ENCODE measurements at places on chromosomes 7 and 10.

DNA sequence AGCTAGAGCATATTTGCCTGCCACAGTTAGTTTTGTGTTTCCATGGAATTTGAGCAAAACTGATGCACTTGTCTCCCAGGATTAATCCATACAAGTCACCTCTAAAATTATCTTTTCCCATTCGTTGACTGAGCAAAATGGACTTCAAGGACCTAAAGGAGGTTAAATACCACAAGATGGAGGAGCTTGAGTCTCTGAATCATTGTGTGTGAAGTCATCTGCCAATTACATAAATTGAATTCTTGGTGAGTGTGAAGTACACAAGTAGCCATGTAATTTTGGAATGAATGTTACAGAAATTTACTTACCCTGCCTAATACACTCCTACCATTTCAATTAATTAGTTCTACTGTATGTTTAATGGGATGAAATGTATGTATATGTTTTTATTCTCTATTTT, 501.7 kb upstream of the POT1 start:
- no peak for DNase-seq

DNA sequence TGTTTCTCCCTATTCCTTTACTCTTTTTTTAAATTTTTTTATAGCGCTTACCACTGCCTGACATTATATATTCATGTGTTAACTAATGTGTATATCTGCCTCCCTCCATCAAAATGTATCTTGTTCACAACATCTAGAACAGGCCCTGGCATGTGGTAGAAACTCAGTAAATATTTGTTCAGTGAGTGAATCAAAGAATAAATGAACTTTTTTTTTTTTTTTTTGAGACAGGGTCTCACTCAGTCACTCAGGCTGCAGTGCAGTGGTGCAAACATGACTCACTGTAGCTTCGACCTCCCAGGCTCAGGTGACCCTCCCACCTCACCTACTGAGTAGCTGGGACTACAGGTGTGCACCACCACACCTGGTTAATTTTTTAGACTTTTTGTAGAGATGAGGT, 7.5 kb upstream of the CALD1 start:
- DNase-seq, result no peak

- no peak for DNase-seq
Observed at GRCh38 chr7:151095828-151096475, 9.7 kb downstream of the AGAP3 start.

- no peak for DNase-seq
Observed at GRCh38 chr10:1674501-1674900, 62.8 kb downstream of the ADARB2 start.

GRCh38 chr7:131020759-131021261, 286.8 kb upstream of the KLF14 start:
- DNase-seq, result no peak

DNA sequence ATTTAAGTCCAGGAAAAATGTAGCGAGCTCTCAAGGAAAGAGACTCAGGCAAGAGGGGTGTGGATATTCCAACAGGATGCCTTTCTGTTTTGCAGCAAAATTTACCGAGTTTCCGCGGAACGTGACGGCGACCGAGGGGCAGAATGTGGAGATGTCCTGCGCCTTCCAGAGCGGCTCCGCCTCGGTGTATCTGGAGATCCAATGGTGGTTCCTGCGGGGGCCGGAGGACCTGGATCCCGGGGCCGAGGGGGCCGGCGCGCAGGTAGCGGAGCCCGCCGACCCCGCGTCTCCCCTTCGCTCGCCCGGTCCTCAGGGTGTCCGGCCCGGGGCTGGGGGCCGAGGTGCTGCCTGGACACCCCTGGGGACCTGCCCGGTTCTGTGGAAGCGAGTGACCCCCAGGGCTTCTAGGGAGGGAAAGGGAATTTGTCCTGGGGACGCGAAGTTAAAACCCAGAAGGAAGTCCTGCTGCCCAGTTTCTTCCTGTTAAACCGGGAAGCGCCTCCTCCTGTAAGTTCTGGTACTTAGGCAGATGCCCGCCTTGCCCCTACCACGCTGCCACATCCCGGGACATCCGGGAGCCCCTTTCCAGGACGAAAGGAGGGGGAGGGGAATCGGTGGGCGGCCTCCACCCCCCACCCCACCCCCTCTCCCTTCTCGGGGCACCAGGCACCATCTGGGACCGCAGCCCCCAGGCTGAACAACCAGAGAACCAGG, 2.5 kb downstream of the VSTM2A start:
- DNase-seq, result no peak

- no peak for DNase-seq
Observed at GRCh38 chr10:75935650-75936400, 504.4 kb downstream of the LRMDA start.

DNA sequence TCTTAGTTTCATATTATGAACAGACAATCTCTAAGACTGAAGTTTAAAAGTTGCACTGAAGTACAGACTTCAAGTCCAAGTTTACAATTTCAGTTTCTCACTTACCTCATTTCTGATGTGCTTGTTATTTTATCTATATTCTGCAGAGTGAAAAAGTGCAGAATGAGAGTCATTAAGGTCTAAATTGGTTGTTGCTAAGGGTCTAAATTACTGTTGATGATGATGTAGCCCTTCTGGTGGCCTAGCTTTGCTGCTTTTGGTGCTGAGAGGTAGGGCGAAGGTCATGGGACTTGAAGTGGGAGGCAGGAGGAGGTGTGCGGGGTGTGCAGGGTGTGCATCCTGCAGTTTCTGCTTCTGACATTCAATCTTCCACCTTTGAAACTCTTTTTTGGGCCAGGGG, 38.8 kb upstream of the NRP1 start:
- no peak for DNase-seq

DNA sequence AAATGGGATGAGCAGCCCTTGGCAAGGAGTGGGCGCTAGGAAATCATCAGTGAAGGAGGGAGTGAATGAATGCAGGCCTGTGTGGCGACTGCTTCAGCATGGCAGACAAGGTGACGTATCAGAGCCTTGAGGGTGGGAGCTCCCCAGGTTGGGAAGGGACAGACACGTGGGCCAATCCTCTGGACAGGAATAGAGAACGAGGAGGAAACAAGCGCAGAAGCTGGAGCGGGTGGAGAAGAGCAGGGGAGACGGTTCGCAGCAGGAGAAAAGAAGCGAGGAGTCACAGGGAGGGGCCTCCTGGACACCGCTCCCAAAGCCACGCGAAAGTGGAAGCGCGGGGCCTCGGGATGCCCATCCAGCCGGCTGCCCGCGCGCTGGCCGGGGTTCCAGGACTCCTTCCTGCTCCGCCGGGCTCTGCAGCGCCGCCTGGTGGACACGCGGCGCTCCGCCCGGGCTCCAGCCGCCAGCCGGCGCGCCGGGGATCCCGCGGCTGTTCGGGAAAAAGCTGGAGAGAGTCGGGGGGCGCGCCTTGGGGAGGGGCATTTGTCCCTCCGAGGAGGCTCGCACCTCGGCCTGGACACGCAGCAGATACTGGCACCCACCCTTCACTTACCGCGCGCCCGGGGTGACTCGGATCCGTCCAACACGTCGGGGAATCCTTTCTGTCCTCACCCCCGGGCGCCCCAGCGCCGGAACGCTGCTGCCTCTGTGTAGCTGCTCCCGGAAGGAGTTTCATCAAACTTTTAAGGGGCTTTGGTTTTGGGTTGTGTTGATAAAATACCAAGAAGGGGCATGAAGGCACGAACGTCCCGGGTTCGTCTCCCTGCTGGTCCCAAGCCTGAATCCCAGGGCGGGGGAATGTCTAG, 6.3 kb downstream of the ZNF503 start:
- no peak for DNase-seq

DNA sequence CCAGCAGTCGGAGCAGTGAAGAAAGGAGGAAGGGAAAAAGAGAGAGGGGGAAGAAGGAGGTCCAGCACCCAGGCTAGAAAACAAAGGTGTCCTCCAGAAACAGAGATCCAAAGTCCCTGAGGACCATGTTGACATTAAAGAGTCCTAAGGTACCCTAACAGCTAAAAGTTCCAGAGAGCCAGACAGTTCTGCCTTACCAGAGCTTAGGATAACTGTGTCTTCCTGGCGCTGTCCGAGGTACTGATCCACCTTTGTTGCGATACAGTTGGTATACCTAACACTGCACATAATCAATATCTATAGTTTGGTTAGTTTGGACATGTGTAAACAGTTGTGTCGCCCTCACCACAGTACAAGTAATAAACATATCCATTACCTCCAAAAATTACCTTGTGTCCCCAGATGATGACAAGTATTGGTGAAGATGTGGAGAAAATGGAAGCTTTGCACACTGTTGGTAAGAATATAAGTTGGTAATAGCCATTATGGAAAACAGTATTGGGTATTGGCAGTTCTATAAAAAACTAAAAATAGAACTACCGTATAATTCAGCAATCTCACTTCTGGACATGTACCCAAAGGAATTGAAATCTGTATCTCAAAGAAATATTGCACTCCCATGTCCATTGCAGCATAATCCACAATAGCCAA, 59.8 kb downstream of the GRID1 start:
- peak; percentile 31 for DNase-seq

DNA sequence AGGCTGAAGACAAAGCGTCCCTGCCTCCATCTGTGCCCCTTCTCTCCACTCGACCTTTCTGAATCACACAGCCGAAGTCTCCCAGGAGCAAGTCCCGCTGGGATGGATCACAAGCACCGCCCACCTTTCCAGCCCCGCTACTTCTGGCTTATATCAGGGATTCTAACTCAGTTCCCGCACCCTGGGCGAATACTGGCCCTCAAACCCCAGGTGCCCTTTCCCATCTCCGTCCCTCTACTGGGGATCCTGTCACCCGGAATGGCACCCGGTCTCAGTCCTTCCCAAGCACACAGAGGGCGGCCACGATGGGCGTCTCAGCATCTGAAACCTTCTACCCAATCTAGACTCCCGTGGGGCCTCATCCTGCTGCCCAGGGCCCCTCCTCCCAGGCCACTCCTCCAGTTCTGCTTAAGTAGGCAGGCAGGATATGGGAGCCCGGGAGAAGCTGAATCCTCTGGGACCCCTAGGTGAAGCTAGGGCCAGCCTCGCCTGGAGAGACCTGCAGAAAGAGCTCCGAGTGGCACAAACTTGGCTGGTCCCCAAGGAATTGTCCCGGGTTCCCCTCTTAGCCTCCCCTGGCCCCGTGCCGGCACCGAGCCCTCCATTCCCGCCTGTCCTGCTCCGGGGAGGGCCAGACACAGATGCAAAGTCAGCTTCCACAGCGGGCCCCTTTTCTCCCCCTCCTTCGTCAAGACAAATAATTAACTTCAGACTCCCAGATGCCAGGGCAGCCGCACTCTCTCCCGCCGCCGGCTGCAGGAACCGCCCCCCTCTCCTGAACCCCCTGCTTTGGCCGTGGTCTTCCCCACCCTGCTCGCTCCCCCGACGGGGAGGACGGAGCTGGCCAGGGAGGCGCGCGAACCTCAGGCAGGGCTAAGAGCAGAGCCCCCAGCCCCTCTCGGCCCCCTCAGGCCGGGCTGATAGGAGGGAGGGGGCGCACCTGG, 612 bp downstream of the KCP start:
- no peak for DNase-seq
